ENCODE measurements at places on chromosomes 5 and 9.

GRCh38 chr5:115295777-115296123, 704 bp downstream of the CCDC112 start:
- DNase-seq = peak; percentile 41

DNA sequence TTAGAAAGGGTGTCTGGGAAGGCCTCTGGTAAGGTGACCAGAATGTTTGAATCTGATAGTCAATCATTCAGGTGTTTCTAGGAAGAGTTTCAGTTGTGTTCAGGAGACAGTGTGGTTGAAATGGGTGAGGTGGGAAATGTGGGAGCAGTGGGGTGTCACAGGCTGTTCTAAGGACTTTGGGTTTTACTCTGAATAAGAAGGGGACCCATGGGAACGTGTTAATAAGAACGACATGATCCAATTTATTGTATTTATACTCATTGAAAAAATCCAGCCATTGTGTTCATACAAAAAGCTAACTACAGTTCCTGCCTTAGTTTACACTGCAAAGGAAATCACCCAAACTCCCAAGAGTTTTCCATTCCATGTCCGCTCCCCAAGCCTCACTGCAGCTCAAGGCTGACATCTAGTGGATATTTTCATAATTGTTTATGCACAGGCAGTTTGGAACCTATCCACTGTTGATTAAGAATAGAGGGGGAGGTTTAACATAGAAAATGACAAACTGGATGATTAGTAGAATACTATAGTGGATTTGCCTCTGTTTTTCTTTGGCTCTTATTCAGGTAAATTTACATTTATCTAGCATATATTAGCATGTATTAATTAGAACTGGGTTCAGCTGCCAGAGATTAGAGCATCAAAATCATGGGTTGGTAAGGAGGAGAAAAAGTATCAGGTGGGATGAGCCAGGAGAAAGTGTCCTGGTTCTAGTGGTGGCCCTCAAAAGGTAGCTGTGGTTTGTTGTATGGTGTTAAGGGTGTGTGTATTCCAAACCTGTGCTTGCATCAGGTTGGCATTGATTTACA, 17.7 kb downstream of the CAVIN4 start:
- DNase-seq = peak; percentile 77

GRCh38 chr9:4116723-4117460, 183.0 kb downstream of the GLIS3 start:
- no peak for DNase-seq

DNA sequence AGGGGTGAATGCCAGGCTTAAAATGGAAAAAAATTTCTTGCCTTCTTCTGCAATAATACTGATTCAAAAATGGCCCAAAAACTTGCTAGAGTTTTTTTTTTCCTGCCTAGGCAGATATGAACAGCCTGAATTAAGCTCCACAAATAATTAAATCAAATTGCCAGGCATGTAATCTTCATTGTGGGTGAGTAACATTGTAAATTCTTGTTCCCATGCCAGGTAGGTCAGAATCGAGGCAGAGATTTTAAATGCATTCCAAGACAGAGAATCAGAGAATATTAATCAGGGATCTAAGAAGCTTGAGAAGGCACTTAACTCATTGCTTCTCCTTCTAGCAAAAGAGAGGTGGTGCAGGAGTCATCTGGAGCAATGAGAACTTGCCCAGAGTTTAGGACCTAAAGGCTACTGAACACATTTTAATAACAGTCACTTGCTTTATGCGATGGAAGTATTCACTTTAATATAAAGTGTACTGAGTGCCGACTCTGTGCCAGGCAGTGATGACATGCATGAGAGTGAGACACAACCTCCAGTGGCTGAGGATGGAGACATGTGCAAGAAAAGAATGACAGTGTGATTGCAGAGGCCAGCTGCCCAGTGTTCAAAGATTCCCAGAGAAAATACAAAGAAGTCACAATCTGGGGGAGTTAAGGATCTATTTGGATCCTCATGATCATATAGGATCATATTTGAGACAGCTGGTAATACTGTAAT, 102.3 kb downstream of the APBA1 start:
- no peak for DNase-seq

DNA sequence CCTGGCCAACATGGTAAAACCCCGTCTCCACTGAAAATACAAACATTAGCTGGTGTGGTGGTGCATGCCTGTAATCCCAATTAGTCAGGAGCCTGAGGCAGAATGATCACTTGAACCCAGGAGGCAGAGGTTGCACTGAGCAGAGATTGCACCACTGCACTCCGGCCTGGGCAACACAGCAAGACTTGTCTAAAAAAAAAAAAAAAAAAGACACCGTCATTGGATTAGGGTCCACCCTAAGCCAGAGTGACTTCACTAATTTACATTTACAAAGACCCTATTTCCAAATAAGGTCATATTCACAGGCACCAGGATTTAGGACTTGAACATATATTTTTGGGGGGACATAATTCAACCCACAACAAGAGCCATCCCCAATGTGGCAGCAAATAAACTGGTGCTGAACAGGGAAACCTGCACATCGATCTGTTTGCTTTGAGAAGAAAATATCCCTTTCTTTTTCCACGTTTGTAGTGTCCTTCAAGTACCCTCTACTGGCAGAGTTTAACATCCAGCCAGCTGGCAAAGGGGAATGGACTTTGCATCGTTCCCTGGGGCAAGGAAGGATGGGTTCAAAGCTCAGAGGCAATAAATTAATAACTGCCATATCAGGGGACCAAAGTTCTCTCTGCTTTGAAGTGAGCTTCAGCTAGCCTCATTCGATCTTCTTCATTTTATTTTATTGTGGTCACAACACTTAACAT, 3.7 kb upstream of the DNAJC25 start:
- DNase-seq = no peak

GRCh38 chr9:7756088-7756487, 43.5 kb downstream of the DMAC1 start:
- no peak for DNase-seq

DNA sequence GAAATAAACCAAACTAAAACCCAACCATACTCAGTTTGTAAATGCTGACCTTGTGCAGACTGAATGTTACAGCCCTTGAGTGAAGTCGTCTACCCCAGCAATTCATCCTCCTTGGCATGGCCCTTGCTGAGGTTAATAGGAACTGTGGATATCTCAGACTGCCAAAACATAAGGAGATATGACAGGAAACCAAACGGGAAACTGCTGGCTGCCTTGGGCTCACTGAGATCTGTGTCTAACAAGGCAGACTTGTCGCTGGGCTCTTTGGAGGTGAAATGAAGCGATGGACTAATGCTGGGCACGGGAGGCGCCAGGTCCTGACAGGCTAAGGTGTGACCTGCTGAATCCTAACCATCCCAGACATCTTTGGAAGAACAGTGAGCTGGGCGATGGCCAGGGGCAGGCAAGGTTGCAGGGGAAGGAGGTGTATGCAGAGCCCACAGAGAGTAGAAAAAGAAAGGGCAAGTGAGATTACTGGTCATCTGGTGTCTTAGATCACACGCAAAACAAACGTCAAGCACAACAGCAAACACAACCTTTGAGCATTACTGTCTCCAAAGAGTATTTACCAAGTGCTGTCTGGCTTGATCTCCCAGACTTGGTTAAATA, 44.6 kb upstream of the ALDH1A1 start:
- no peak for DNase-seq

DNA sequence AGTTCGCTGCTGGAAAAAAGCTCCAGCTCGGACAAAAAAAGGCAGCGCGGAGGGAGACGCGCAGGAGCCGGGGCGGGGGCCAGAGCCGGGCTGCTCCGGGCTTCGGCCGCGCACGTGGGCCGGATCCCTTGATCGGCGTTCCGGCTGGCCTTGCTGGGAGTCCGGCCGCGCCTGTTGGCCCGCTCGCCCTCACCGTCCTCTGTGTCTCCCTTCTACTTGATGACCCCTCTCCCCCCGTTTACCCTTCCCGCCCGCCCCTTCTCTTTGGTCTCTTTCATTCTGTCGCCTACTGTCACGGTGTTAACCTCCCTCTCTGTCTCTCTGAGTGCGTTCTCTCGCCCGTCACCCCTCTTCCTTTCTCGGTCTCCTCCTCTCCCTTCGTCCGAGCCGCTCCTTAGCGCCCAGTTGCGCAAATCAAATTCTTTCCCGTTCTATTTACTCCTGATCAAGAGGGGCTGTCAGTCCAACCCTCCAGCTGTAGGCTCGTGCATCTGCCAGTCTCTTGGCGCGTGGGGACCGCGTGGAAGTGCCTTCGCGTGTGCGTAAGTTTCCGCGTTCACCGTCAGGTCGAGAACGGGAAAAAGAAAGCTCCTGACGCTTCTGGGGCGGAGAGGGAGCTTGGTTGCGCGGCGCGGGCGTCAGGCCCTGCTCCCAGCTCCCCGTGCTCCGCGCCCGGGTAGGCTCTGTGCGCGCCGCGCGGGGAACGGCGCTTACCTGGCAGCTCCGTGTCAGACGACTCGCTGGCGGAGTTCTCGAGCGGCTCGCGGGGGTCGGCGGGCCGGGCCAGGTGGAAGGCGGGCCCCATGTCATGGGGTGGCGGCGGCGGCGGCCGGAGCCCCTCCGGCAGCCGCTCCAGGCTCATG, 798 bp downstream of the PITX1 start:
- DNase-seq = peak; percentile 43

GRCh38 chr5:29161399-29162291, 2031.8 kb upstream of the CDH6 start:
- DNase-seq = no peak

DNA sequence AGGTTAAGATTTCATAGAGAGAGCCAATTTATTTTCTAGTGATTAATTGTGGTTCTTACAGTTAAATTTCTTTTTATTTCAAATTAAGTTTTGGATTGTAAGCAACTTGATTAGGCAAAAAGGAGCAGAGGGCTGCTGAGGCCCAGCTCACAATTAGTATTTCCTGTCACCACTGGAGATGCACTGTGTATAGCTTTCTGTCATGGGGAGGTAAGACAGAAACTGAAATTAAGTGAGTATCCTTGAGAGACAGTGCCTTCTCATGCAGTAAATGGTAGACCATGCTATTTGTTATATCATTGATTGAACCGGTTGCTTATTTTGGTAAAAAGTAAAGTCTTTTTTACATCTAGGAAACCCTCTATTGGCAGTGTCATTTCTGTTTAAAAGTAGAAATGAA, 190.7 kb downstream of the CCDC171 start:
- no peak for DNase-seq

DNA sequence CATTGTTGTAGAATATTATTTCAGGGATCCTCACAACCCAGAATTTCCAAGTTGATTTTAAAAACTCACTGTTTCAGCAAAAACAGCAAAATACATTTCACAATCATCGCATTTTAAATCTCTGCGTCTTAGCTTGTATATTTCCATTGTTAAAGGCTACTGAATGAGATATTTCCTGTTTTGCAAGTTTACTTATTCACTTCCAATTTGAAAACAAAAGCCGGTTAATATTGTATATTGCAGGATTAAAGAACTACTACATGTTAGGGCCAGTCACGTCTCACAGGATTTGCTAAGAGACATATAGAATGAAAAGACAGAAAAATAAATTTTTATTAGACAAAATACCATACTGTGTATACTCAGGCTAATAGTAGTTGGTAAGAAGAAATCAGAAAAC, 395.9 kb upstream of the CDH9 start:
- no peak for DNase-seq

- no peak for DNase-seq
Observed at GRCh38 chr5:90824436-90824835, 265.8 kb downstream of the ADGRV1 start.

- DNase-seq = no peak
Observed at GRCh38 chr5:160445132-160445531, 23.5 kb downstream of the PTTG1 start.

DNA sequence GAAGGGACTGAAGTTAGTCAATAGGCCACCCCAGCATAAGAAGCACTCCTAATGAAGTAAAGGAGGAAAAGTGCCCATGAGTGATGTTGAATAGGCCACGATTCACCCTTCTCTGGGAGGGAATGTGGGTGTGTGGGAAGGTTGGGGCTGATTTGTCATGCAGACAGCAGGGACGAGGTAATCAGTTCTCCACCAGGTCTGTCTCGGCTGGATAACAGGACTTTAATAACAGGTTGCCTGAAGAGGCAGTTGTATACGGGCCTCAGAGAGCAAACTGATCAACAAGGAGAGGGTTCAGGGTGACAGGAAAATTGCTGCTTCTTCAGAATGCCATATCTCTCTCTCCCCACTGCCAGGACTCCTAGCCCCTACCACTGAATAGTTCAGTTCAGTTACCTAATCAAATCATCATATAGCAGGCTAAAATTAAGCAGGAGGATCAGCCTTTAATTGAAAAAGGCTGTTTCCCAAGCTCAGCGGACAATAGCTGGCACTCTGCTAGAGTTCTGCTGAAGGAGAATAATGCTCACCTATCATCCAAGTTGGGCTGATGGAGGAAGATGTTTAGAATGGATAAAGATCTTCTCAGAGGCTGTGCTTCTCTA, 43.6 kb upstream of the SMIM32 start:
- no peak for DNase-seq

GRCh38 chr9:93059715-93060578, 1.4 kb downstream of the SUSD3 start:
- DNase-seq = no peak

DNA sequence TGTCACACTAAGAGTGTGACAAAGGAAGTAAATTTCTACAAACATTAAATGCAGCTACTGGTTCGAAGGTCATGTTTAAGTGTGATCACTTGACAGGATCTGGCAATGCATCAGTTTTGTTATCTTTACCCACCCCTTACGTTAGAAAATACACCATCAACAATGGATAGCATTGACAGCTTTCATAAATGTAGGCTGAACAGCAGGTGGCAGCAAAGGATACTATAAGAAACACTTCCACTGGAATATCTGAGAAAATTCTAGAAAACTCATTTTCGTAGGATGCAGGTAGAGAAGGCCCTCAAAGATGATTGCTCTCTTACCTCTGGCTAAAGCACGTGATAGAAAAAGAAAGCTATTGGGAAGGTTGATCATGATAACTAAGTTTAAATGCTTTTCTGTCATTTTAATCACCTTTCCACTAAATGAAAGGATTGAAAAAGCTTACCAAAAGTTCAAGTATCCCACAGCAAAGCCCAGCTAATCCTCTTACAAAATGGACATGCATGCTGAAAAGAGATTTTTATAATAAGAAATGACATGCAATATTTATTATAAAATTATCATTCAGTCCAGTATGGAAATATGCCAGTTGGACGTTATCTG, 292.5 kb downstream of the PARP8 start:
- peak; percentile 64 for DNase-seq

DNA sequence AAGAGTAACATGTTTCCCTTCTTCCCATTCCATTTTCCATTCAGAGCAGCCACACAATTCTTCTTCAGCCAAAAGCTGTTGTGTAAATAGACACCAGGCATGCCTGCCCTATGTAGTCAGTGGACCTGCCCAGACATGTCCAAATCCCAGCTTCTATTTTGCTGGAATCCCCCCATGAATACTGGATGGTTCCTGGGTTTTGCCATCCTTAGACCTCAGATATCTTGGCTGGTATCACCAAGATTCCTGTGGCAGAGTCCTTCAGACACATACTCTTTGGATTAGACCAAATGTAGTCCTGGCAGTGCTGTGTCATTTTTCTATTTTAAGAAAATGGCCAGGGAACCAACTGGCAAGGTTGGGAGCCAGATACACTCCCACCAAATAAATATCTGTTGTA, 10.3 kb downstream of the FST start:
- peak; percentile 7 for DNase-seq

DNA sequence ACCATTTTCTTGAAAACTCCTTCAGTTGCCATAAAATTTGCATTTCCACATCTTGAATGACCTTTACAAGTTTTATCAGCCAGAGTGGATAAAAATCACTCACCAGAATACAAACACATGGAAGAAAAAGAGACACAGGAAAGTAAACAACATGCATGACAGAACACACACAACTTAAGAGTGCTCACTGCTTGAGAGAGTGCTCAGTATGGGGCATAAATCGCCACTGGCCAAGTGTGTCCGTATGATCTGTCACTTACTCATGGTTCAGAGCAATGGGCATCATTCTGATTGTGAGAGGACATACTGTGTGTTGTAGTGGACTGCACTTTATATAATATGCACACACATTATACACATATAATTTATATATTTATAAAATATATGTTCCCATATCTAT, 155.6 kb upstream of the NTRK2 start:
- no peak for DNase-seq
